ENCODE measurements at places on chromosomes 16 and 17. TPM values are rescaled to one million over a fixed set of nuclear protein-coding genes. Genes with fewer than 3 reads are reported as not detected.

Gene TMEM100
- 21.2 TPM for total RNA-seq

DNA sequence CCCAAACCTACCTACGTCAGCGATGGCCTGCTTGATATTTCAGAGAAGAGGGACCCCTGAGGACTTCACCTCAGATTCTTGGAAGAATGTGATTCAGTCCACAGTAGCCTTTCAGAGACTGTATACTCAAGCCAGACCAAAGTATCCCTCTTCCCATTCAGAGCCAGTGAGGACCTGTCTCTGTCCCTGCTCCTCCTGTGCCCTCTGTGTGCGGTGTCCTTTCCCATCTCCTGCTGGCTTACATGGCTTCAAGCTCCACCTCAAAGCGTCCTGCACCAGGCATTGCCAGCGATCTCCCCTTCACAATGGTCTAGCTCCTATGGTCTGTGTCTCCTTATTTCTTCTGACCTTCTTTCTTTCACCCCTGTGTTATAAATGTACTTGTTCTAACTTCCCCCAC is 39.5 kb upstream of the HLF start:
- DNase-seq = no peak

DNA sequence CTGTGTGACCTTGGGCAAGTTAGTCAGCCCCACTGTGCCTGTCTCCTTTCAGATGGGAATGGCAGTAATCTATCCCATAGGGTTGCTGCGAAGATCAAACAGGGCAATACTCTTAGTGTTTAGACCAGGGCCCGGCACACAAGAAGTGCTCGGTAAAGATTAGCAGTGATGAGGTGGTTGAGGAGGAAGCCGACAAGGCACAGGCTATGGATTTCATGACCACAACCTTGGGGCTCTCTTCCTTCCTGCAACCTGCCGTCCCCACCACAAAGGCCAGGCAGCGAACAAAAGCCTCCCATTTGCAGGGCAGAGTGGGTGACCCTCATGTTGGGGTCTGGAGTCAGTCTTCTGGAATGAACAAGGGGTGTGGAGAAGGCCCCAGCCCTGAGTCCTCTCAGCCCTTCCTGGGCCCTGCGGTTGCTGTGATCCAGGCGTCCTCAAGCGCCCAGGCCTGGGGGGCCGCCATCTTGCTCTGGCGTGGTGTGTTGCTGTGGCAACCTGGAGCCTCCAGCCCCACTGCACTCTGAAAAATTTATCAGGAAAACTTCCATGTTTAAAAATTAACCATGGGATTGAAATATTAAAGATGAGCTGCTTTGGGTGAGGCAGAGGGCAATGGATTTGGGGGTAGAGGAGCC is 9.8 kb downstream of the ADAM11 start:
- DNase-seq = no peak

- DNase-seq = no peak
Observed at GRCh38 chr17:13521784-13522183, 79.9 kb downstream of the HS3ST3A1 start.

GRCh38 chr17:10984220-10984619 is 146.3 kb upstream of the PIRT start:
- DNase-seq = no peak

DNA sequence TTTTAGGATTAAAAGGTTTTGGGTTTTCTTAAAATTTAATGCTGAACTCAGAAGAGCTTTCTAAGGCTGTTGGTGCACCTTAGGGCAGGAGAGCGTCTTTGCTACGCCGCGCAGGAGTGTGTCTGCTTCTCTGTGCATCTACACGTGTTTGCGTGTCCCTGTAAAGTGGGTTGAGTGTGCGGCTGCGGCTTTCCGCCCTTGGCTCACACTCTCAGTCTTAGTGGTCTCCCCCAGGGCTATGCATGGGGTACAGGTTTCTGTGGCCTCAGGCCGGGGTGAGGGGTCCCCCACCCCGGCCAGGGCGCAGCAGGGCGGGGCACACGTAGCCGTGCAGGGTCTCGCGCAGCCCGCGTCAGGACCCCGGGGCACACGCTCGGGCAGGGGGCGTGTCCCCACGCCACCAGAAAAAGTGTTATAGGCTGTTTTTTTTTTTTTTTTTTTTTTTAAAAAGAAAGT is 727 bp upstream of the TENT4B start:
- DNase-seq = no peak

DNA sequence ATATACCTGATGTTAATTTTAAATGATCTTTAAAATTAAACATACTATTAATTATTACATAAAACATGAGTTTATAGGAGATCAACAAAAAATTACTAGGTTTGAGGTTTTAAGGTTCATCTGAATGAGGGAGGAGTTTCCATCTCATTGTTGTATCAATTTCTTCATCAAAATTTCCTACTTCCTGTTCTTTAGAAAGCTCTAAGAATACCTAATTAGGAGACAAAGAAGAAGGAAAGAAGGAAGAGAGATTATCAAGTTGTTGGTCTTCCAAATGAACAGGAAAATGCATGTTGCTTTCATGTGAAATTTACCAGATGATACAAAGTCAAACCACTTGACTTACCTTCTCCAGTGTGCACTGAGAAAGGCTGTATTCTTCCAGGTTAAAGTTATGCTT is 18.1 kb upstream of the ABCA9 start:
- DNase-seq = no peak
